ENCODE measurements at places on chromosomes 7 and 10.

- no peak for DNase-seq
Measured at GRCh38 chr7:2266911-2267310, 24.9 kb downstream of the NUDT1 start.

DNA sequence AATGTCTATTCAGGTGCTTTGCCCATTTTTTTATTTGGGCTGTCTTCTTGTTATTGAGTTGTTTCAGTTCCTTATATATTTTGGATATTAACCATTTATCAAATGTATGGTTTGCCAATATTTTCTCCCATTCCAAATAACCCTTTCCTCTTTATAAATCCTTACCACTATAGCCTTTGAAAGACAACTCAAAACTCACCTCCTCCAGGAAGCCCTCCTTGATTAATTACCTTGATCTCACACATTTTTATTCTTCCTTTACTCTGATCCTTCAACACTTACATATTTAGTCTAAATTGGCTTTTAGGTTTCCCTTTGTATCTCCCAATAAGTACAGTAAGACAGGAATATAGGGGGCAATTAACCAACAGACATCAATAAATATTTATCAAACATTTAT lies 42.9 kb downstream of the NRCAM start:
- DNase-seq, result no peak

GRCh38 chr10:12597176-12597575 lies 247.8 kb downstream of the CAMK1D start:
- DNase-seq, result no peak

DNA sequence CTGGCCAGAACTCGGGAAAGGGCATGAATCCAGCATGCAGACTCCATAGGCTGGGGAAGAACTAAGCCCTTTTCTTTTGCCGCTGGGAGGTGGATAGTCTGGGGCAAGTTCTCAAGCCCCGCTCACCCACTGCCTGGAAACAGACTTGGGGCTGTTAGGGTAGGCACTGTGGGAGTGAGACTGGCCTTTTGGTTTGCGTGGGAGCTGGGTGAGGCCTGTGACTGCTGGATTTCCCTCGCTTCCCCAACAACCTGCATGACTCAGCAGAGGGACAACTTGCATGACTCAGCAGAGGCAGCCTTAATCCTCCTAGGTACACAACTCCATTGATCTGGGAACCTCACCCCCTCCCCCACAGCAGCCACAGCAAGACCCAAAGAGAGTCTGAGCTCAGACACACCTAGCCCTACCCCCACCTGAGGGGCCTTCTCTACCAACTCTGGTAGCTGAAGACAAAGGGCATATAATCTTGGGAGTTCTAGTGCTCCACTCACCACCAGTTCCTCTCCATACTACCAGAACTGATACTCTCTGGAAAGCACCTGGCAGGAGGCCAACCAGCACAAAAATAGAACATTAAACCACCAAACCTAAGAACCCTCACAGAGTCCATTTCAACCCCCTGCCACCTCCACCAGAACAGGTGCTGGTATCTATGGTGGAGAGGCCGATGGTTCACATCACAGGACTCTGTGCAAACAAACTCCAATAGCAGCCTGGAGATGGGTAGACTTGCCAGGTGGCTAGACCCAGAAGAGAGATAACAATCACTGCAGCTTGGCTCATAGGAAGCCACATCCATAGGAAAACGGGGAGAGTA lies 81.4 kb upstream of the LAMB4 start:
- DNase-seq, result peak; percentile 23

GRCh38 chr7:105106473-105106872 lies 92.5 kb downstream of the KMT2E start:
- no peak for DNase-seq

DNA sequence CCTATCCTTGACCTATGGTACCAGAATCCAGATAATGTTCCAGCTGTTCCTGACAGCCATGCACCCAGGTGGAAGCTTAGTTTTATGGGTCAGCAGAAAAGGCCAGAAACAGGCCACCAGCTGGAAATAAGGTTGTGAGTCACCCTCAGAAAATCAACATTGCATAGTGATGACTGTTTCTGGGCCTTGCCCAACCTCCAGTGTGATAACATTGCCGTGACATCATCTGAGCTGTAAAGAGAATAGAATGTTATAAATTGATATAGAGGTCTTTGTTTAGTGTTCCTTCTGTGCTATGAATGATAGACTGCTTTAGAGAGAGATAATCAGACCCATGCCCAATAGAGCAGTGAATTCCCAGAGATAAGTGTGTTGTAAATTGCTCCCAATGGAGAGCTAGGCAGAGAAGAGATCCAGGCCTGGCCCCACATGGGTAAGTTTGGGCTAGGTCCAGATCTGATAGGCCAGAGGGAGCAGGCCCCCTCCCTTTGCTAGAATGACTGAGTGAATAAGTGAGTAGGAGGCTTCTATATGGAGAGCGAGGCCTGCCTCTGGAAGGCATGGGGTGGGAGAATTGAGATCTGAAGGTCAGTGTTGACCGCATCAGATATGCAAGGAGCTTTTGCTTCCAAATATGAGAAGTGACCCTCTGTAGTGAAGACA lies 14.2 kb upstream of the HPS1 start:
- no peak for DNase-seq

- no peak for DNase-seq
Measured at GRCh38 chr10:69729326-69730048, 72.2 kb upstream of the COL13A1 start.

- DNase-seq, result no peak
Measured at GRCh38 chr10:2589196-2589595, 478.2 kb upstream of the PFKP start.

GRCh38 chr7:75691793-75692543 lies 46.8 kb downstream of the HIP1 start:
- DNase-seq, result no peak

GRCh38 chr7:31006857-31007256 lies 43.1 kb downstream of the GHRHR start:
- DNase-seq, result no peak

GRCh38 chr10:7045891-7046599 lies 364.8 kb downstream of the SFMBT2 start:
- DNase-seq, result no peak

DNA sequence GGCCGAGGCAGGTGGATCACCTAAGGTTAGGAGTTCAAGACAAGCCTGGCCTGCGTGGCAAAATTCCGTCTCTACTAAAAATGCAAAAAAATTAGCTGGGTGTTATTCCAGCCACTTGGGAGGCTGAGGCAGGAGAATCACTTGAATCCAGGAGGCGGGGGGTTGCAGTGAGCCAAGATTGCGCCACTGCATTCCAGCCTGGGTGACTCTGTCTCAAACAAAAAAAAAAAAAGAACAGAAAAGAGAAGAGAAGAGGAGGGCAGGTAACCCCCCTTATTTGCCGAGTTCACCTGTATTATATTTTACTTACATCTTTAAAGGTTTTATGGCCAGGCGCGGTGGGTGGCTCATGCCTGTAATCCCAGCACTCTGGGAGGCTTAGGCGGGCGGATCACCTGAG lies 91.7 kb downstream of the RNF216 start:
- no peak for DNase-seq

- no peak for DNase-seq
Measured at GRCh38 chr10:45325116-45325515, 9.7 kb upstream of the OR13A1 start.
